ENCODE measurements at places on chromosomes 6 and 20.

DNA sequence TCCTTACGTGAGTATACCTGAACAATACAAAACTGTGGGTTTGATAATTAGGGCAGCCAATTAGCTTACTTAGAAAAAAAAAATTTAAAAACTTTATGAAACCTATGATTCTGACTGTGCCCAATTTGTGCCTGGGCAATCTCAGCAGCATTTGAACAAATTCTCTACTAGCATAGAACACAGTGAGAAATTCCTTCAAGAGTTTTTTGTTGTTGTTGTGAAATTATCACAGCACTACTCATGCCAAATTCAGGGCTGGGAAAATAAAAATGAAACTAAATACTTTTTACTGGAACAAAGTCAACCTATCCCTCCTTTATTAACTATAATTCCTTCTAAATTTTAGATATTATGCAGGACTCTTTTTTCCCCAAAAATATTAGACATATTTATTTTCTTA lies 42.9 kb downstream of the POU3F2 start:
- no peak for DNase-seq

DNA sequence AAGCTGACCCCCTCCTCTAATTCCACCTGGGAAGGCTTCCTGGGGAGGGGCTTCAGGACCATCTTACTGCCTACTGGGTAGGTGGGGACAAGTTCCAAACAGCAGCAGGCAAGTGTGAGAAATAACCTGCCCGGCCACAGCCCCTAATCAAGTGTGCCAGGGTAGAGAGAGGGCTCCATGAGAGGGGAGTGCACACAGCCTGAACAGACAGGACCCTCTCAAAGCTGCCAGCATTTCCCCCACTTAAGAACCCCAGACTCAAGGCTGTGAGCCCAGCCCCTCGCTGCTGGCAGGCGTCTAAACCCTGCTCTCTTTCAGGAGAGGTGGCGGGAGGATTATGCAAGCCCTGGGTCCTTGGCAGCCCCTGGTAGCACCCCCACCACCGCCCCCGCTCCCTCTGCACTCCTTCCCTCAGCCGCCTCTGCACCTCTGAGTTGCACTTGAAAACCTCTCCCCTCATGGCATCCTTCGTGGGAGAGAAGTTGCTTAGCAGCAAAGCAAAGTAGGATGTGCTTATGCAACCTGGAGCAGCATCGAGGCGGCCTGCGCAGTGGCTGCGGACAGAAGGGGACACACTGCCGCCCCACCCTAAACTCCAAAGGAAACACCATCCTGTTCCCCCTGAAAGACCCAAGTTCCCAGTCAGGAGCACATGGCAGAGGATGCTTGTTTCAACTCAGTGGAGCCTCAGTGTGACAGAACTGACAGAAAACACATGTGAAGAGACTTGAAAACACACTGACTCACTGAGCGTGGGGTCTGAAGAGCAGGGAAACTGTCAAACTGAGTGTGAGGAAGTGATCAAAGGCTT lies 10.5 kb downstream of the DDRGK1 start:
- DNase-seq, result no peak

DNA sequence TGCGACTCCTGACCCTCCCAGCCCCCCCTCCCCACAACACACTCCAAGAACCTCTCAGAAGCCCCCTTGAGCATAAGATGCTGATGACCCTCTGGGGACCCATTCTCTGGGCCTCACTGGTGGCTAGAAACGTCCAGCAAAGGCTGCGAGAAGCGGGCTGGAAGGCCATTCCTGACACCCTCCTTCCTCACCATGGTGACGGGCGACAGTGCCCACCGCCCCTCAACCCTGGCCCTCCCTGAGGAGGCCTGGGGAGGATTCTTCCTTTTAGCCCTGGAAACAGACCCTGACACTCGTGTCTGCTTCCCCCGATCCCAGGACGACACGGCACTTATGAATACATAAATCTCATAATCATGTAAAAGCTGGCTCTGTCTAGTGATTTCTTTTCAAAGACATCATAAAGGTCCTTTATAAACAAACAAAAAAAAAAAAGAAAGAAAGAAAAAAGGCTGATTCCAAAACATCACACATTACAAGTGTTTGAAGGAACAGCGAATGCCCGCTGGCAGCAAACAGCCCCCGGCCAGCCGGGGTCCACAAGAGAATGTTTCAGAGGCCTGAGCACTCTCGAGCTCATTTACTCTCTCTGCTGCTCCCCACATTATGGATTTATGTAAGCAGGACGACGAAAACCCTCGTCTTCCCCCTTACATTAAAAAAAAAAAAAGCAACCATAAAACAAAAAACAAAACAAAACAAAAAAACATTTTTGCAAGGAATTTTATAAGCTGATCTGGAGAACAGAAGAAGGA lies 40.7 kb downstream of the PREX1 start:
- DNase-seq, result no peak

- DNase-seq, result no peak
Observed at GRCh38 chr6:43884652-43885022, 114.6 kb downstream of the VEGFA start.

DNA sequence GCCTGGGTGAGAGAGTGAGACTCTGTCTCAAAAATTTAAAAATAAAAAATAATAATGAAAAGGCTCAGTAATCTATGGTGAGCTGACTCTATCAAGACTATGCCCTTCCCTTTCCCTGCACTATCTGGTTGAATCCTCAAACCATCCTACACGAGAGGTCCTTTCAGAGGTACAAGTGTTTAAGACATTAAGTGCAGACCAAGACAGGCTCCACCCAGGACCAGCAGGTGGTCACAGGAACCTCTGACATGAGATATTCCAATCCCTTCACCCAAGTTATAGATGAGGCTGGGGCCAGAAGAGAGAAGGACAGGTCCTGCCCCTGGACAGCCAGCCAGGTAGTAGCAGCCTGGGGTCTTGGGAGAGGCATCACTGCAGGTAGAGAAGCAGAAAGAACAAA lies 182.6 kb downstream of the NFATC2 start:
- no peak for DNase-seq

DNA sequence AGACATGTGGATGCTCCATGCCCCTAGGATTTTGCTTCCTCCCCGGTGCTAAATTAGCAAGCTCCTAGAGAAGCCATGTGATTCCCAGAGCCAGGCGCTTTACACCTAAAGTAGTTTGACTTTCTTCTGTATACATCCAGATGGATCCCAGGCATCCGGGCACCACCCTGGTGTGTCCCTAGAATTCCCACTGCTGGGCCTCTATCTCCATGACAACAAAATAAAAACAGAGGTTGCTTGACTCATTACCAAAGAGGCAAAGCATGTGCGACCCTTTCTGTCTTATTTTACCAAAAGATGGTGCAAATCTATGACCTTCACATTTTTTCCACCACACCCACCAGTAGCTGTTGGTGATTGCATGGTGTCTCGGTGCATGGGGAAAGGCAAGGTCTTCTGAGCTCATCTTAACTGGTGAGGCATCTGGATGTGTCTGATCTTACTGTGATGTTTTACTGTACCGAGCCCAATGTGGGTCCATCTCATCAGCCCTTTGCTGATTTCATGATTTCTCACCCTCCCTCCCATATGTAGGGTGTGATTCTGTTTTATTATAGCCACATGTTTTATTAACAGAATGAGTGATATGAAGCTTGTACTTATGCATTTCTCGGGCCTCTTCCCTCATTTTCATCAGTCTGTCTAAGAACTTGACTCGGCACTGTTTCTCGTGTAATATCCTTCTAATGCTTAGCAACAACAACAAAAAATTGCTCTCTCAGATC lies 27.4 kb upstream of the VAPB start:
- no peak for DNase-seq

DNA sequence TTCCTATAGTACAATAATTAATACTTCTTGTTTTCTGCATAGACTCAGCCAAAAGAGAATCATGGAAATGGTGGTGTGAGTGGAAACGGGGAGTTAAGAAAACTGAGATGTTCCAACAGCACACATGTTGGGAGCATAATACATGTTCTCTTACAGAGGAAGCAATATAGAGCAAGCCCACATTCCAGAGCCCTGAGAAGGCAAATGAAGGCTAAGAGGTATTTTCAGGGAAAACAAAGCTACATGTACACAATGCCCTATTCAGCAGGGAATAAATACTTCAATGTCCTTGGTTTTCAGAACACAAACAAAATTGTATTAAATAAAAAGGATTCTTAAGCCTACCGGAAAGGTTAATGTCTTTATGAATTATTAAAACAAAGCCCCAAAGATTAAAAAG lies 35.1 kb upstream of the SMIM8 start:
- DNase-seq, result no peak

DNA sequence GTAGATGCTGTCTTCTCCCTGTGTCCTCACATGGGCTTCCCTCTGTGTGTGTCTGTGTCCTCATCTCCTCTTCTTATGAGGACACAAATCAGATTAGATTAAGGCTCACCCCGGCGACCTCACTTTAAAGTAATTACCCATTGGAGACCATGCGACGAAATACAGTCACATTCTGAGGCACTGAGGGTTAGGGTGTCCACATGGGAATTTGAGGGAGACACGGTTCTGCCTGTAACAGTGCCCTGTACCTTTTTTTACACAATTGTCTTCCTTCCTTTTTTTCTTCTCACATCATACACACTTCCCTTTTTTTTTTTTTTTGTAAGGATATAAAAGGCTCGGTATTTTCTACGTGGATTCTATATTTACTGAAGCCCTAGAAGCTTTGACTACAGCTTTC lies 48.9 kb downstream of the DEK start:
- DNase-seq, result no peak

GRCh38 chr6:129895692-129896091 lies 34.6 kb upstream of the TMEM244 start:
- DNase-seq, result no peak

GRCh38 chr6:136031982-136032381 lies 180.5 kb downstream of the PDE7B start:
- DNase-seq, result no peak

- DNase-seq, result no peak
Observed at GRCh38 chr6:18961566-18961965, 574.4 kb downstream of the RNF144B start.

DNA sequence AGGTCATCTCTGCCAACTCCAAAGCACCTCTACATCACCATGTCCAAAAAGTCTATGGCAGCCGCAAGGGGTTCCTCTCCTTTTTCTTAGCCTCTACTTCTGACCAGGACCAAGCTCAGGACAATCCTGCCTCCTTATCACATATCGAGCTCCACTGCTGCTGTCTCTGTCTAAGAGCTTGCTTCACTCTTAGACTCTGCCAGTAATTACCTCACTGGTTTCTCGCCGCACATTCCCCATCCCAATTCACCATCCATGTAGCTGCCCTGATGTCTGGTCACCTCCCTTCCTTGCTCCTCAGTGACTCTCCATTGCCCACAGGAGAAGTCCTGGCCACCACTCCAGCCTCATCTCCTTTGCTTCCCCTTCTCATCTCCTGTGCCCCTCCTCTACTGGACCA lies 24.1 kb upstream of the PI16 start:
- no peak for DNase-seq

GRCh38 chr6:41624621-41625380 lies 13.5 kb upstream of the MDFI start:
- DNase-seq, result no peak

DNA sequence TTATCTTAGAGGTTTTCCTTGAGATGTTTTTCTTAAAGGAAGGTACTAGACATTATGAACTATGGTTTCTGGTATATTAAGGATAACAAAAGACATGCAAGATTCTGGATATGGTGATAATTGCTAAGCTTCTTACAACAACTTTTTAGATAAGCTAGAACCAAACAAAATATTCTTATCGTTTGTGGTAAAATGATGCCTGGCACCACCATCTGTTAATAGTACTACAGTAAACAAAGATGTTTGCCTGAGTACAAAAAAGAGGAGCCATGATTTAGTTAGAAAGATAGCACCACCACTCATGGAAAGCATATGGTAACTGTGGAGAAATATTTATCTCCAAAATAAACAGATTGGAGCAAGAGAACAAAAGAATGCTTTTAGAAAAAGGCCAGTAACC lies 747.3 kb downstream of the COL12A1 start:
- DNase-seq, result no peak

- no peak for DNase-seq
Observed at GRCh38 chr6:71205336-71205956, 83.2 kb upstream of the OGFRL1 start.

DNA sequence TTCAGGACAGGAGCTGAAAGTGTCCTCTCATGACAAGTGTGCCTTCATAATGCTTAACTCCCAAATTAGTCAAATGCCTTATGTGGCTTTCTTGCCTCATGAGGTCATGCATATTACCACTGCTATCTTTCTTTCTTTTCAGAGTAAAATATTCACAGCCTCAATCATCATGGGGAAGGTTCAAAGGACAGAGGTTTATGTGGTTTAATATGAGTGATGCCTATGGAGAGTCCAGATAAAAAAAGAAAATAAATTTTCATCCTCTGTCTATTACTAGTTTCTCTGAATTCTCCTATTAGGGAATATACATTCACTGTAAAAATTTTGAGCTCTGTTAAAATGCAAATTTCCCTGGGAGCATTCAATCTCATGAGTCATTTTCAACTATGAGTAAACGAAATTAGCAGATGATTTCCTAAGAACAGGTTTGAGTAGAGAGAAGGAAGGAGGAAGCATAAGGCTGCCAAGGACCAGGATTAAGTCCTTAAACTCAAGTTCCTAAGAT lies 396.9 kb upstream of the ADGRB3 start:
- DNase-seq, result no peak

DNA sequence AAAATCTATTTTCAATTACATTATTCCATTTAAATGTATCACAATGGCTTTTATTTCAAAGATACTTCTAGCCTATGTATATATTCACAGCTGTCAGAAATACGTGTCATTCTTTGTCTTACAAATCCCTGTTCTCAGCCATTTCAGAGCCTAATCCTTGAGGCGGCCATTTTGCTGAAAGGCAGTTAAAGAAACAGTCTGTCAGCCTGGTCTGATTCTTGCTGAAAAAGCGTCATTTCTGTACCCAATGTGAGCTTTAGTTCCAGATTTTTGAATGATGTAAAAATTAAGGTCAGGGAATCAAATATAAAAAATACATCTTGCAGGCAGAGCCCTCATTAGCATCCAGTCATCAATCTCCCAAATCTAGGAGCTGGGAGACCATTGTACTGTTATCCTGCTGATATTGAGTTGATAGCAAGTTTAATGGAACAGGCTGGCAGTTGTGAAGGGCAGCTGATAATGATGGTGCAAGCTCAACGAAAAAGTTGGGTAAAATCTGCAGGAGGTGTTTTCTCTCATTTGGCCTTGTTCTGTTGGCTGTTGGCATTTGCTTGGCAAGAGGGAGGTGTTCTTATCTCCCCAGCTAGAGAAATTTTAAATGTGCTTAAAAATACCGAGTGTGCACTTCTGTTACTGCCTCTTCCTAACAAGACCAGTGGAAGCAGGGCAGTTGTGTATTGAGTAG lies 314.8 kb downstream of the SOX4 start:
- no peak for DNase-seq

GRCh38 chr20:58116505-58116904 lies 111.9 kb downstream of the ANKRD60 start:
- no peak for DNase-seq
